Activated CD4-positive, alpha-beta T cell treated with anti-CD3 and anti-CD28 coated beads, Interleukin-2, amount 10 ng/mL, durations not matched to agents 7 days and 5 days (primary cell): ENCODE measurements at places on chromosomes 13 and 19. TPM values are rescaled to one million over a fixed set of nuclear protein-coding genes. Genes with fewer than 3 reads are reported as not detected.

- DNase-seq: no peak
Observed at GRCh38 chr19:5128251-5128935, 159.5 kb downstream of the KDM4B start.

DNA sequence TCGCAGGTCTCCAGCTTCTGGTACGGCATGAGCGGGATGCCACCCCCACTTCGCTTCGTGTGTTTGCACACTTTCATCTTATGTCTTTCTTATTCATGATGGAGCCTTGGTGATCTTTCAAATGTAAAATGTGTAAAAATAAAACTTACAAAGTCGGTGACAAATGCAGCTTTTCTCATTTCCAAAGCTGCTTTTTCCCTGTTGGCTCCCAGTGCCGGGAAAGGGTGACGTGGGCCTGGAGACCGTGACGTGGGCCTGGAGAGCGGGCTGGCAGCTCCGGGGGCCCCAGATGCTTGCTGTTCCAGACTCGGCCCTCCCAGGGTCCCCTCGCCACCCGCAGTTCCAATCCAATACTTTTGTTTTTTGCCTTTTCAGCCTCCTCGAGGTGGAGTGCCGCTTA, 101.4 kb downstream of the KDM4B start:
- DNase-seq: no peak

Gene DMRTC2
- total RNA-seq: not detected

Gene SHC2
- total RNA-seq: not detected

DNA sequence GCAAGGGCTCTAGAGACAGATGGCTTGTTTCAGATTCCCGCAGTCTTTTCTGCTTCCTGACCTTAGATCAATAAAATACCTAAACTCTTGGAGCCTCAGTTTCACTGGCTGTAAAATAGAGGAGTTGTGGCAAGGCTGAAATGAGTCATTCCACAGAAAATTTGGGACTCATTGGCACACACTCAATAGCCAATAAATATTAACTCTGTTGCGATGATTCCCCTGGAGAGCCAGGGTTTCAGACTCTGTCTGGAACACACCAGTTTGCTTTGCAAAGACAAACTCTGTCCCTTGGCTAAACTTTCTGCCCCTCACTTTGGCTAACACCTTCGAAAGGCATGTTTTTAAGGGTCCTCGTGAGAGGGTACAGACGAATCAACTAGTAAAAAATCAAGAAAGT, 18.1 kb upstream of the UBE2L5 start:
- no peak for DNase-seq

- peak; percentile 18 for DNase-seq
Observed at GRCh38 chr19:14150041-14150769, 13.8 kb upstream of the ASF1B start.

DNA sequence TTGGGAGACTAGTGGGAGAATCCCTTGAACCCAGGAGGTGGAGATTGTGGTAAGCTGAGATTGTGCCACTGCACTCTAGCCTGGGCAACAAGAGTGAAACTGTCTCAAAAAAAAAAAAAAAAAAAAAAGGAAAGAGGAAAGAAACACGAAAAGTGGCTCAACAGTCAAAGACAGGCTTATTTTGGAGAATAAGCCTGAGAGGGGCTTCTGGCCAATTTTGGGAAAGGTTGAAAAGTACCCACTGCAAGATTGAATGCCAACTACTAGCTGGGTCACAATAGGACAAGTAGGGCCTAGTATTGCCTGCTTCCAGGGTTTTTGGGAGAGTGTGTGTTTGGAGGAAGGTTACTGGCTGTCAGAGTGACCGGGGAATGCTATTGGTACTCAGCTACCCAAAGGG, 17.2 kb downstream of the FBXO17 start:
- no peak for DNase-seq
